Hippocampal formation (tissue), 2 donors: ENCODE measurements at places on chromosomes 13 and 19.
A peak's percentile ranks its signal among the peaks of the same experiment; 100 is the strongest.

GRCh38 chr13:45073809-45074208, 46.5 kb upstream of the GTF2F2 start:
- no peak for DNase-seq

GRCh38 chr19:44757057-44757734, 8.7 kb downstream of the BCL3 start:
- DNase-seq: no peak

DNA sequence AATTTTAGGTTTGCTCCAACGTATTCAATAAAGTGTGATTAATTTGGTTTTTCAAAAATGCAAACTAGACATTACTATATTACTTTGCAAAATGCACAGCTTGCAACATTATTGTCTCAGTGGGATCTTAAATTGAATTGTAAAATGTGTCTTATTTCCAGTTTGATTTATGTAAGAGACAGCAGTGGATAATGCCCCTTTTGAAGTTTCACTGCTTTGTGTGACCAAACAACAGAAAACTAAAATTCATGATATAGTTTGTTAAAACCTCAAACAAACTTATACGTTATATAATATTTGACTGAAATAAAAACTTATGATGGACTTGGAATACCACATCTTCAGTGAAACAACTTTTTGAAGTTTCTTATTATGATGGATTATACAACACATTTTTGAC, 279.8 kb downstream of the DACH1 start:
- no peak for DNase-seq

DNA sequence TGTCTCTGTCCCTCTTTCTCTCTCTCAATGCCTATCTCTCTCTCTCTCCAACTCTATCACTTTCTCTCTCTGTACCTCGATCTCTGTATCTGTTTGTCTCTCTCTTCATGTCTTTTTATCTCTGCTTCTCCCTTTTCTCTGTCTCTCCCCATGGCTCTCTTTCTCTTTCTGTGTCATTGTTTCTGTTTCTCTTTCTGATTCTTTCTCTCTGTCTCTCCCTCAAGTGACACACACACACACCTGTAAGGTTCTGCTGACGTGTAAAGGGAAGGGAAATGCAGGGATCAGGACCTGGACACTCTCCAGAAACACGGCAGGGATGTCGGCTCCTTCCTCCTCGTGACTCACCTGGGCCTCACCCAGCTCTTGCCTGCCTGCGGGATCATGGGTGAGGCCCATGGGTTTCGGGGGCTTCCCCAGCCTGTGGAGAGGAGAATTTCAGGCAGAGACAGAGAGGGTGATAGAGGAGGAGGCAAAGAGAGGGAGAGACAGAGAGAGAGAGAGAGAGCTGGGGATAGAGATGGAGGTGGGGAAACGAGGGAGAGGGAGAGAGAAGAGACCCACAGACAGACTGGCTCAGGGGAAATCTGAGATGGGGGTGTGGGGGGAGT, 5.4 kb upstream of the PLAUR start:
- DNase-seq: no peak

DNA sequence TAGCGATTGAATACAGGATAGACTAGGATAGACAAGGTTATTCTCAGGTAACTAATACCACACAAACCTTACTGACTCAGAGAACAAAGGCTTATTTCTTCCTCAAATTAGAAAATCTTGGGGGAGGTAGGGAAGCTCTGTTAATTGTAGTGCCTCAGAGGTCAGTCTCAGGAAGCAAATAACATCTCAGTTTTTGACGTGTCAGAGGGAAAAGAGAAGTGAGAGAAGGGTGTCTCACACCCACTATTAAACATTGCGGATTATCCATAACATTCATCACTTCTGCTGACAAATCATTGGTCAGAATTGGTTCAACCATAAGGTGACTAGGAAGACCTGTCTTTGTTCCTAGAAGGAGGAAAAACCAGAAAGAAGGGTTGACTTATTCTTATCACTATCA, 579.4 kb upstream of the MIR17HG start:
- no peak for DNase-seq

DNA sequence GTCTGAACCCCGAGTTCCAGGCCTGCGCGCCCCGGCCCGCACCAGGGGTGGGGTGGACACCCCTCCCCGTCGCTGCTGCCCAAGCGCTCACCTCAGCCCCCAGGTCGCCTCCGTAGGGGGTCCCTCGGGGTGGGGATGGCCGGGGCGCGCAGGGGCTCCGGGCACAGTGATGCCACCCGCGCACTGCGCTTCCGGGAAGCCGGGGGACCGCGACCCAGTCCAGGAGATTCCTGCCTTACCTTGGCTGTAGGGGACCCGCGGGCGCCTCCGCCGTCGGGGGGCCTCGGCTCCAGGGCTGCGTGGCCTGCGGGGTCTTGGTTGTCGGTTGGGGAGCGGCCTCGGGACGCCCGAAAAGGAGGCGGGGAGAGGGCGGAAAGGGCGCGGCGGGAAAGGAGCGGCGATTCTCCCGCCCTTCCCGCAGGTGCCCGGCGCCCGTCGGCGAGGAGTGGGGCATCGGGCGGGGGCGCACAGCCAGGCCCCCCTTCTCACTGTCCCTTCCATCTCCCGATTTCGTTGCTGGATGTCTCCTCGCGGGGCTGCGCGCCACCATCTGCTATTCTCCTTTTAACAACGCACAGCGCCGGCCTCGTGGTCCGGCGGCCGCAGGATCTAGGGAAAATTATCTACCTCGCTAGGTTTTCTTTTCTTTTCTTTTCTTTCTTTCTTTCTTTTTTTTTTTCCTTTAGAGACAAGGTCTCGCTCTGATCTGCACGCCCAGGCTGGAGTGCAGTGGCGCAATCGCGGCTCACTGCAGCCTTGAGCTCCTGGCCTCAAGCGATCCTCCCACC, at the start of gene KEAP1:
KEAP1 (minus strand) TSS at position 355 of the 788 bp plus-strand sequence. CDS start 3,323 bp downstream, outside the sequence.
- DNase-seq: peak; percentile 63

DNA sequence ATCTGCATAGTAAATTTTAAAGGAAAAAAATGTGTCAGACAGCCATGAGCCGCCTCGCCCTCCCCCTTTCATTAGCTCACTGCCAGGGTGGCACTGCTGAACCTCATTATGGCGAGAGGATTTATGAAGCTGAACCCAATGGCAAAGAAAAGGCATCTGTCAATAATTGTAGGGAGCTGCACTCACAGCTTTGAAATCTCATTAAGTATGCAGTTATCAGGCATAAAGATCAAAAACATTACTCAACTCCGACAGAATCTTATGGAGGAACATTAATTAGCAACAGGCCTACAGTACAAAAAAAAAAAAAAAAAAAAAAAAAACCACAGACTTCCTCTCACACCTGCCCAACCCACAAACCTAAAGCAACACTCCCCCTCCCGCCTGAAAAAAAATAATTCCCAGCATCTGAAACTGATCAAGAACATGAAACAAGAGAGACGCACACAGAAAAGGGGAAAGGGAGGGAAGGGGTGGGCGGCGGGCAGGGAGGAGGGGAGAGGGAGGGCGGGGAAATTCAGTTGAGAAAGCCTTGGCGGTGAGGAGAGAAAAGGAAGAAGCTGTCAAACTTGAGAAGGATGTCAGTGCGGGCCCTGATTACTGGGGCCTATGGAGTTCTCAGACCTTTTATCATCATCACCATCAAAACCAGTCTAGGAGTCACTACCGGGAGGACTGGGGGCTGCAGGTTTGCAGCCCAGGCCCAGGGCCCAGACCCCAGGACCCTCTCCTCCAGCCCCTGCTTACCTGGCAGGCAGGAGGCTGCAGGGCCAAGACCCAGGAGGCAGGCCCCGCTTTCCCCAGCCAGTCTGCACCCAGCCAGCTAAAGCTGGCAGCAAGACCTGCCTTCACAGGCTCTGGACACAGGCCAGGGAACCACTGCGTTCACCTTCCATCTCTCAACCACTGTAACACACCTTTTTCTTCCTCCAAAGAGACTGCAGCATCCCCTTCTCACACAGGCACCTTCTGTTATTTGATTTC, 8.9 kb downstream of the TSHZ3 start:
- no peak for DNase-seq

DNA sequence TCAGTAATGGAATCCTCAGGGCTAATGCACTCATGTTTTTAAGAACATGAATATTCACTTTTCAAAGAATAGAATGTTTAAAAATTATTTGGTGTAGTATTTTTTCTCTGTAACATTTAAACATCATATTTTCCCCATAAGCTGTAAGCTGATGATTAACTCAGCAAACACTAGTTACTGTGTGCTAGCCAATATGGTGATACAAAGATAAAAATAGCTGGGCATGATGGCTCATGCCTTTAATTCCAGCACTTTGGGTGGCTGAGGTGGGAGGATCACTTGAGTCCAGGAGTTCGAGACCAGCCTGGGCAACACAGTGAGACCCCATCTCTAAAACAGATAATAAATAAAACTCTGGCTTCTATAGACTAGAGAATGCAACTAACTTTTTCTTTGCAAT, 13.2 kb downstream of the RNF17 start:
- DNase-seq: no peak

DNA sequence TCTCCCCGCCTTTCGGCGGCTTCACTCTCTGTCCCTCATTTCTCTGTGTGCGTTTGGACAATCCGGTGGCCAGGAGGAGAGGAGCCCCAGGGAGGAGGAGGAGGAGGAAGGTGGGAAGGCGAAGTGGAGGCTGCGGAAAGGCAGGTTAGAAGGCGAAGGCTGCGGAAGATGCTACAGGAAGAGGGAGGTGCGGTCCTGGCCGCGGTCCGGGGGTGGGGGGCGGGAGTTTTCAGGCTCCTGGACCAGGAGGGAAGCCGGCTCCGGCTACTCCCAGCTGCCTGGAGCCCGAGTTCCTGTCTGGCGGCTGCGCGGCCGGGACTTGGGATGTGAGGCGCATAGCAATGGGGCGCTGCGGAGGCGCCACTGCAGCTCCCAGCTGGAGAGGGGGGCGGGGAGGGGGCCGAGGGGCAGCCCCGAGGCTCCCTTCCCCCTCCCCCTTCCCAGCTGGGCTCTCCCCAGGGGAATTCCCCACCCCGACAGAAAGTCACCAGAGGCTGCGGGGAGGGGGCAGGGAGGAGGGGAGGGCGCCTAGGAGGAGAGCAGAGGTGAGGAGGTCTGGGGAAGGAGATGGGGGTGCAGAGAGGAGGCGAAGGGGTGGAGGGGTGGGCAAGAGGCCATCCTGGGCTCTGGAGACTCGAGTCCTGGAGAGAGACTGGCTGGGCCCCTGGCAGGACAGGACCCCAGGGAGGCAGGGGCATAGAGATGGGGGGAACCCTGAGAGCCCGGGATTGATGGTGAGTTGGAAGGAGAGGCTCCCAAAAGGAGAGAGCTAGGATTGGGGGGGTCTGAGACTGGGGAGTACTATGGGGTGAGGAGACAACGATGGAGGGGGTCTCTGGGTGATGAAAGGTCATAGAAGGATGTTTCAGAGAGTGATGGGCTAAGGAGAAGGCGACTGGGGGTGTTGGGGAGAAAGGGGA, 2.0 kb downstream of the LRRC4B start:
- peak; percentile 49 for DNase-seq

DNA sequence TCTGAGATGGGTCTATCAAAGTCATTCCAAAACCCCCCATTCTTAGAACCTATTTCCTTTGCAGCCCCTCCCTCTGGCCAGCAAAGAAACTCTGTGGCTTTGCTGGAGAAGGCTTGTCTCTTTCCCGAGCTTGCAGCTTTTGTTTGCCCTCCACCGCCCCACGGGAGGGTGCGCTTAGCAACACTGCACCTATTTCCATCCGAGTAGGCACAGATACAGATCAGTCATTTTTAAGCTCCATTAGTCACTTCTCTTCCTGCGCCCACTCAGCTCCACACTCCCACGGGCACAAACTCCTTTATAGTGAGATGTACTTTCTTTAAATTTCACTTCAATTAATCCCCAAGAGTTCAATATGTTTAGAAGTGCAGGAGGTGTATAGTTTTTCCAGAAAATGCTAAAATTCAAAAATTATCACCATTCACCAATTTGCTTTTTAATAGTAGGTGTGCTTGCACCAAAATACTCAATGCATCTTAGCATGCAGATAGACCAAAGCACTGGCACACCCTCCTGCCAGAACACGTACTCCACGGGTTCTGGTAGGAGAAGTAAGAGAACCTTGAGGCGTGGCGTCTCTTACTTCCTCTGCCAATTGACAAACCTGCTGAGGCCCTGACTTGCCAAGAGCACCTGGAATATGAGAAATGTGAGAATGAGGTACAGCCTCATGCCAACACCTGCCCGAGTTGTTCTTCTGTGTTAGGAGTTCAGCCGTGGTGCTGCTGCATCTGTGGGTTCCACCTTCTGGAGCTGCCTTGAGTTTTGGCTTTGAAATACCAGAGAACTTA, 183.7 kb downstream of the TEX29 start:
- DNase-seq: no peak

DNA sequence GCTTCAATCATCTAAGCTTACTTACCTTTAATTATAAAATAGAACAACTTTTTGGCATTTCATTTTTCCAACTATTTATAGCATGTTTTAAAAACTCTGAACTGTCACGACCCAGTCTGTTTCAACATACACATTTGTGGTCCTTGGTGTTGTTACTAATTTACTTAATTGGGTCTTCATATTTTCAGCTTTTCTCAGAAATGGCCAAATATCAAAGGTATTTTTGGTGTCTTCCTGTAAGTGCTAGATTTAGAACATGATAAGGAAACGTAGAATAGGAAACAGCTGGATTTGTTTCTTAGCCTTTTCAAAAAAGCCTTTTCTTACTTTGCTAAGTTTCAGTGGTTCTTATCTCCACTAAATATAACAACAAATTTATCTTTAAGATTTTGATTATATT, 11.4 kb downstream of the LPAR6 start:
- DNase-seq: no peak

GRCh38 chr13:98827449-98827848, 75.0 kb upstream of the SLC15A1 start:
- no peak for DNase-seq

- peak; percentile 27 for DNase-seq
Measured at GRCh38 chr19:39351537-39352064, 9.4 kb downstream of the SAMD4B start.

DNA sequence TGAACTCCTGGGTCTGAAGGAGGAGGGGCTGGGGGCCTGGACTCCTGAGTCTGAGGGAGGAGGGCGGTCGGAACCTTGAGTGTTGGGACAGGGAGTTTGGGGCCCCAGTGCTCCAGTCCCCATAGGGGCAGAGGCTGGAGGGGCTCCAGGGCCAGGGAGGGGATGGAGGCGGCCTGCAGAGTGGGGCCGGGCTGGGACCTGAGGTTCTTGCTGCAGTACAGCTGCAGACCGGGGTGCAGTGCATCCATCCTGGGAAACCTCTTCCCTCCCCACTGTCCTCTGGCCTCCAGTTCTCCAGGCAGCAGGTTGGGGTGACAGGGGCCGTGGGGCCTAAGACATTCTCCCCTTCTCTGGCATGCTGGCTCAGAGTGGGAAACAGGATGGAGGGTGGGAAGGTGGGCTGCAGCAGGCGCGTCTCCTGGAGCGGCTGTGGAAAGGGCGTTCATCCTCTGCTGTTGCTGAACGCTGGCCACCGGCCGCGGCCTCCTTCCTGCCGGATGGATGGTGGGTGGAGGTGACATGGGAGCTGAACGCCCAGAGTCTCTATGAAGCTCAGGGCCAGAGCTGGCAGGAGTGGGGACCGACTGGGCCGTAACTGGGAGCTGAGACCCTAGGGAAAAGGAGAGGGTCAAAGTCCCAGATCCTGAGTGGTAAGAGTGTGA, 1.6 kb downstream of the BRSK1 start:
- no peak for DNase-seq
